ENCODE measurements at places on chromosomes 5 and 9.

GRCh38 chr5:139650031-139650688, 2.0 kb downstream of the CXXC5 start:
- DNase-seq: no peak

DNA sequence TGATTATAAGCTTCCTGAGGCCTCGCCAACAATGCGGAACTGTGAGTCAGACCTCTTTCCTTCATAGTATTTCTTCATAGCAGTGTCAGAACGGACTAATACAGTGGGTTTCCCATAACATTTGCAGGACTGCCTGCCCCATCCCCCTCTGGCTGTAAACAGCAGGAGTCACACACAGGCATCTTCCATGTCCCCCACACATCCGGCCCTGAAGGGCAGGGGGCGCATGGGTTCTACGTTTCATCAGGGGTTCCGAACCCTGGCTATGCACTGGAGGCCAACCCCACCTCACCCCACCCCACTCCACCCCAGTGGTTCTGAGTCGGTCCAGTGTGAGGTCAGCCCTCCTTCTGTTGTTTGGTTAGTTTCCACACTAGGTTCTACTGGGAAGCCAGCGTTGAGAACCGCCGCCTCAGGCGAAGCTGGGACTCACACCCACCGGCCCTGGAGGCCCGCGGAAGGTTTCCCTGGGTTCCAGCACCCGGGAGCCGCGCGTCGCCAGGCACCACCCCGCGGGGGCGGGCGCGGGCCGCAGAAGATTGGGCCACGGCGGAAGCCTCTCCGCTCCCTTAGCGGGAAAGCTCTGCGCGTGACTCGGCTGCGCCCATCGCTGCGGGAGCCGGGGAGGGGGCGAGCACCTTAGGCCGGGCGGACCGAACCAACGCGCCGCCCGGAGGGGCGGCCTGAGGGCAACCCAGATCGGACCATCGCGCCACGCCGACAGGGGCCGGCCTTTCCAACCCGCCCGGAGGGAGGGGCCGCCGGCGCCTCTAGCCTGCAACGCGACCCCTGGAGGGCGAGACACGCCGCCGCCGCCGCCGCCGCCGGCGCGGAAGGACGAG, at the start of gene RUSC2:
TSS of gene RUSC2 (plus strand) at position 799 of the 842 bp plus-strand sequence. CDS start 56,411 bp downstream, outside the sequence.
- no peak for DNase-seq

- no peak for DNase-seq
Measured at GRCh38 chr5:75706775-75707174, 10.5 kb downstream of the POC5 start.

GRCh38 chr9:19989213-19989612, 200.4 kb upstream of the SLC24A2 start:
- DNase-seq: no peak

- DNase-seq: no peak
Measured at GRCh38 chr5:120605325-120606079, 141.4 kb downstream of the PRR16 start.

DNA sequence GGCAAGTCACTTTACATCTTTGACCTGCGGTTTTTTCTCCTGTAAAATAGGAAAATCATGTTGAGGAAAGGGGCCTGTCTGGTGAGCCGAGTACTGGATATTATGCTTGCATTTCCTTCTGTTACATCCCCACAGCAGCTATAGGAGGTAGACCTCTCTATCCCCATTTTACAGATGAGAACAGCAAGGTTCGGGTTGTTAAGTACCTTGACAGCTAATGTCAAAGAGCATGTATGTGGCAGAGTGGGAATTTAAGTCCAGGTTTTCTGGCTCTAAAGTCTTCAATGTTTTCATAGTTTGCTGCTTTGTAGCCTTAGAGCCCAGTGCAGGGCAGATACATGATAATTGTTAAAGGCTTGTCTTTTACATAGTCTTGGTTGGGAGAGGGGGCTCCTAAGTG, 2.8 kb downstream of the TMEM268 start:
- no peak for DNase-seq

DNA sequence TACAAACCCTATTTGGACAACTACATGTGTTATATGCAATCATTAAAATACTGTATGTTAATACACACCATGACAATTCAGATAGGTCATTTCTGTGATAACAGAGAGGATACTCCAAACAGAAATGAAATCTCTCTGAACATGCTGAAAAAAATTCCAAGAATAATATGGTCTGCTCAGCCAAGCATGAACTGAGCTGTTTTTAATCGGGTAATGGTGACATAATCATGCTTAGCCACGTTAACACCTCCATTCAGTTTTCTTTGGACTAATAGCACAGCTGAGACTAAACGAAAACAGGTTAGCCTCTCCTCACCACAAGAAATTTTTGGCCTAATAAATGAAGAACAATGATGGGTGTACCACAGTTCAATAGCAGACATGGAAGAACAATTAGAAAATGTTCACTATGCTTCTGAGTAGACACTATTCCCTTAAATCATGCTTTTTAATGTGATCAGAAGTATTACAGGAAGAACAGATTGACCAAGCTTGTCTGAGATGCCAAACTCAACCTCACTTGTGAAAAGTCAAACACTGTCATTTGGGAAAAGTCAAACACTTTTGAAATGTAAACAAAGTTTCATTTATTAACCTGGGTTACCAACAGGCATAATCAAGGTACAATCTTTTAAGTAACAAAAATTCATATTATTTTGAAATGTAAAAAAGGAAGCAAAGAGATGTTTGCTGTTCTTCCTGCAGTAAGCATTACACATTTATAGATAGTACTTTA, 19.4 kb downstream of the RAB14 start:
- DNase-seq: no peak

DNA sequence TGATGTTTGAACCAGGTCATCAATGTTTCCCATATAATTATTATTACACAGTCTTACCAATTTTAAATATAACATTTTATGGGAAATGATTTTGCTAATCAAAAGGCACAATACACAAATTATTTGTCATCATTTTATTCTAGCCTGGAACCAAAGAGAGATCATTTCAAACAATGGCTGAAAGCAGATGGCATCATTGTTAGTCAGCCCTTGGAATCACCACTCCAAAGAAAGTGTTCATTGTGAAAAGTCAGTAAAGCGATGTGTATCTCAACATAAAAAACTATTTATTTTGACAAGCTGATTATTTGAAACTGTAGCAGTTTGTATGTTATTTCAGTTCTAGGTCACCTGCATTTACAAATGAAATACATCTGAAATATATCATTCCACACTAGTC, 1068.7 kb downstream of the CDH12 start:
- DNase-seq: no peak

- DNase-seq: no peak
Measured at GRCh38 chr5:147170603-147171002, 64.2 kb upstream of the STK32A start.

- DNase-seq: no peak
Measured at GRCh38 chr5:132760049-132760420, 12.8 kb downstream of the CCNI2 start.

DNA sequence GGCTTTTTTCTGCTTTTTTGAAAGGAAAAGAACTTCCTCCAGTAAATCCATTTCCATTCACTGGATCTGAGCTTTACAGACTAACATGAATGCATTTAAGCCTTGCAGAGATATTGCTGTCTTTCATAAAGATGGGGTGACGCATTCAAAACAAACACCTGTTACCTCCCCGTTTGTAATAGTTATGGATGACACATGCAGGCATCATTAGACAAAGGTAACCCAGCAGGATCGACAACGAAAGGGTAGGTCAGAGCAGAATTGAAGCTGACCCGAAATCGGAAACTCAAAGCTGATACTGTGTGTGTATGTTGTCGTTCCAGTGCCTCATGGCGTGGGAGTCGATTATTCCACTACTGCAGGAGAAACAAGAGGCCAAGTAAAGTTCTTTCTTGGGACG, 22.2 kb downstream of the SLC46A2 start:
- DNase-seq: no peak

DNA sequence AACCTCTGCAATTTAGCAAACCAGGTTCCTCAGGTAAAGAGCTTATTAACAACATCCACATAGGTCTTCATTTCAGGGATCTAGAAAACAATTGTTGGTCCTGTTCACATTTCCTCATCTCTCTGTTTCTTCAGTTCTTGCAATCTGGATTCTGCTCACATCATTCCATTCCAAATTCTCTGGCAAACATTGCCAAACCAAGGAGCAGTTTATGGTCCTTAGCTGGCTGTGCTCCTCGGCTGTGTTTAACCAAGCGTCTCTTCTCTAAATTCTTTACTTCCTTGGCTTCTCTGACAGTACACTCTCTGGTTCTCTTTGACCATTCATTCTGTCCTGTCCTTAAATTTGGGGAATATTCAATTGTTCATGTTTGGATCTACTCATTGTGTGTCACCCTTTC, 65.8 kb upstream of the RANBP3L start:
- no peak for DNase-seq

All from NCI-H187 treated with DMSO at 0.1 percent for 48 hours (cell line).